ENCODE measurements at places on chromosomes 5 and 9. TPM values are rescaled to one million over a fixed set of nuclear protein-coding genes. Genes with fewer than 3 reads are reported as not detected.

Gene PCDHGA2
- total RNA-seq: 10.6 TPM

Gene ZNF366
- total RNA-seq: 5.8 TPM

Gene BHMT2
- total RNA-seq: 16.3 TPM

Gene ANKRD34B
- not detected for total RNA-seq

Gene IL7R
- 6.8 TPM for total RNA-seq

Gene GDA
- total RNA-seq: not detected

Gene SOX30
- total RNA-seq: not detected

Gene CCDC171
- 5.2 TPM for total RNA-seq

Gene NFIB
- total RNA-seq: 278 TPM

Gene BTF3
- 484 TPM for total RNA-seq

Gene FSTL4
- total RNA-seq: not detected

Gene OLFML2A
- total RNA-seq: 15.9 TPM

Gene CTNND2
- total RNA-seq: 0.24 TPM

Gene DCTN3
- total RNA-seq: 56.7 TPM

Gene SV2C
- not detected for total RNA-seq

Gene GPSM1
- total RNA-seq: 22.7 TPM

Gene TYRP1
- 1.0 TPM for total RNA-seq

Gene IGFBPL1
- 27.8 TPM for total RNA-seq

Gene NUTM2F
- total RNA-seq: not detected

Gene SLC25A2
- total RNA-seq: 0.69 TPM

Gene CBY3
- not detected for total RNA-seq

Gene PCSK5
- 37.5 TPM for total RNA-seq

Gene AUH
- 25.7 TPM for total RNA-seq

Gene ANKRD20A1
- total RNA-seq: 3.0 TPM

Gene EIF4EBP3
- 14.2 TPM for total RNA-seq

Gene ADAMTS19
- total RNA-seq: 0.42 TPM

Gene GRK6
- total RNA-seq: 27.6 TPM

Gene CCDC180
- 5.3 TPM for total RNA-seq

Gene ENHO
- total RNA-seq: not detected

Gene LCN9
- total RNA-seq: not detected

Gene SH3RF2
- total RNA-seq: 4.5 TPM

All from aorta (tissue), 5 donors.